ENCODE measurements at places on chromosomes 13 and 19.

DNA sequence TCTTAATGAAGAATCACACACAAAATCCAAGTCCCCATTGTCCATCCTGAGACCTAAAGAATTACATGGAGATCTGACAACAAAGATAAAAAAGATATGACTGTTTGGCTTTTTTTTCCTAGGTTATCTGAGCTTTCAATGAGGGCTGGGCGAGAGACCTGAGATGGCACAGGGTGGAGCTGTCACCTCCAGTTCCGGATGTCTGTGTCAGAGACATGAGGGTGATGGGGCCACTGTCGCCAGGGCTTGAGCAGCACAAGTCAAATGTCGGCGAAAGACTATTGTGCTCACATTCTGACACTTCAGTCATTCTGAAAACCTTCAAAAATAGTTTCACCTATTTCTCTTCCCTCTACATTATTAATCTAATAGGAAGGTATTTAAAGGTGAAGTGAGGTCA is 65.7 kb downstream of the SLC7A1 start:
- no peak for DNase-seq

DNA sequence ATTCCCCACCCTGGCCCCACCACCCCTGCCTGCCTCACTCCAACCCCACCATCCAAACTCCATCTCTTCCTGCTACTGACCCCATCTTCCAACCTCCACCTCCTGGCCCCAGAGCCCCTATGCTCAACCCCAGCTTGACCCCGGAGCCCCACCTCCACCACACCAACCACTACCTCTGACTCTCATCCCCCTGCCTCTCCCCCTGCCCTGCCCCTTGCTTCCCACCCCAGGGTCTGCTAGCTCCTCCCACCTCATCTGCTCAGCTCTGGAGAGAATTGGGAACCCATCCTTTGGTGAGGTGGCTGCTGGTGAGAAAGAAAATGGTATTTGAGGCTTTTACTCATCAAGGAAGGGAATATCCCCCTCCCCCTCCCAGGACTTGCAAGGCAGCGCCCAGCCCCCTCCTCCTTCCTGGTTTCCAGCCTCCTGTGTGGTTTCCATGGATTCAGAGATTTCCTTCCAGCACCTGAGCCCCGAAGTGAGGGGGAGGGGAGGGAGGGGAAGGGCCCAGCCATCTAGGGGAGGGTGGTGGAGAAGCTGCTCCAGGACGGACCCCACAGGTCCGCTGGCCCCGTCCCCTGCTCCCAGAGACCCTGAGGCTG is 11.4 kb upstream of the PEPD start:
- no peak for DNase-seq

DNA sequence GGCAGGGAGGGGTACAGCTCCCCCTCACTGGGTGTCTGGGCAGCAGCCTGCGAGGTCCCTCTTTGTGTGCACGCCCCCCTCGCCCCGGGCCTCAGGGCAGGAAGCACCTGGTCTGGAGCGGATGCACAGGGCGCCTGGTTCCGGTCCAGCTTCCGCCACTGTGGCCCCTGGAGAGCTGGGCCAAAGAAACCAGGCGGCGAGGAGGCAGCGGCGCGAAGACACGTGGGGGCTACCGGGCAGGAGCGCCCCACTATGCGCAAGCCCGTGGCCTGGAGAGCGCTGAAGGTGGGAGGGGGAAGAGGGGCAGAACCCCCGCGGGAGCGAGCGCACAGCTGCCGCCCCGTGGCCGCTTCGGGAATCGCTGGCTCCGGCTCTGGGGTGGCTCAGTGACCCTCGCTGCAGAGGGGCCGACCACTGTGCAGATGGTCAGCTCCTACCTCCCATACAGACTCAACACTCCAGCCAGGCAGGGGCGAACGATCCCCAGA is 1.7 kb upstream of the LYL1 start:
- no peak for DNase-seq

GRCh38 chr13:49791315-49791710 is 1.2 kb downstream of the KPNA3 start:
- DNase-seq, result no peak

GRCh38 chr19:35114353-35115176 is 1.1 kb upstream of the FXYD3 start:
- DNase-seq, result no peak

DNA sequence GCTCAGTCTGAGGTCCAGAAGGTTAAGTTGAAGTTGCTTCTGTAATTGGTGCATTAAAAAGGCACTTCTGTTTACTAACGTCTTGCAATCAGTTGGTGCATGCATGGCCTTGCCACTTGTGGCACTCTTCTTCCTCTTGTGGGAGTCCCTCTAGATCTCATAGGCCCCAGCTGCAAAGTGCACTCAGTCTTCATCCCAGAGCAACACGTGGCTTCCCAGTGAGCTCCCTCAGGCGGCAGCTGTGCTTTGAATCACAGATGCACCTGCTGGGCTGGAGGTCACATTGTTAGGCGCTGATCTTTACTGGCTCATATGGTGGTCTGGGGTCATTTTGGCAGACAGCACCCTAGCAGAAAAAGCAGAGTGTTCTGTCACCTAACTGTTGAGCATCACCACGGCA is 215.7 kb downstream of the ZNF536 start:
- no peak for DNase-seq

DNA sequence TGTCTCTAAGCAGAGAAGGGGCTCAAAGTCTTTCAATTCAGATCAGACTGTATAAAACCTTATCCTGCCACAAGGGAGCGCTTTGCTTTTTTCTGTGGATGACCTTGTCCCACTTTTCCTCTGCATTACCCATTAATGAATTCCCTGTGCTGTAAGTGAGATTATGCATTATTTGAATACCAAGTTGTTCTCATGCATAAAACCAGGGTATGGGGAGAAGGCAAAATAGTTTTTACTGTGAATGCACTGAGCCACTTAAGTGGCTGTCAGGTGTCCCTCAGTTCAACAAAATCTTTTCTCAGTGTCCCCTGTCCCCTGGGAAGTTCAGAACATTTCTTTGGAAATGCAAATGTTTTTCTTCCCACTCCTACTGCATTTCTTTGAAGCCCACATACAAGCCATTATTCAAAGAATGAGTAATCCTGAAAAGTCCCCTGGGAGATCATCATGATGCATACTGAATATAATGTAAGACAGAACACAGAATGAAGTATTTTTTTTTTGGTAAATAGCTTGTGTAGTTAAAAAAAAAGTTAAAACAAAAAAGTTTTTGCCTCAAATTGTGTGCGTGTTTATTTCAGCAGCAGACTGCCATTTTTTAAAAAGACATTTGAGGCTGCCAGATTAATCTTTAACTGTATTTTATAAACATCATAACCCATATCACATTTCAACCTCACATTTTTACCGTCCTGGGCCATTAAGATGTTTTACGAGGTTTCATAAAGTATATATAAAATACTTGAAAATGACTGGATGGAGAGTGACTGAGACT is 506.7 kb upstream of the PCDH9 start:
- no peak for DNase-seq

GRCh38 chr19:35498984-35499527 is 8.8 kb upstream of the KRTDAP start:
- no peak for DNase-seq

GRCh38 chr19:56110515-56111448 is 10.3 kb downstream of the ZNF787 start:
- no peak for DNase-seq

- no peak for DNase-seq
Measured at GRCh38 chr13:114027046-114027715, 53.3 kb upstream of the C13orf46 start.

DNA sequence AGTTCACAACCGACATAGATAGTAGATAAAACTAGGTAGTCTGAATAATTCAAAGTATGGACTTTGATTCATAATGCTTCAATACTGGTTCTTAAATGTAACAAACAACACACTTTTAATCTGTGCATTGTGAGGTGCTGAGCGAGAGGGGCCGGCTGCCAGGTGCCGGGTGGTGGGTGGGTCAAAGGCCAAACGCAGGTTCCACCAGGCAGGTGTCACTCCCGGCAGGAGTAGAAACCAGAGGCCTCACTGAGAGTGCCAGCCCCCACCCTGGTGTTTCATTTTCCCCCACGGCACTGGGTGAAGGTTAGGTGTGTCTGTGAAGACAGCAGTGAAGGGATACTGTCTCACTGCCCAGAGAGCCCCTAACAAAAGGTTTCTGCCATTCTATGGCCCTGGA is 4.2 kb upstream of the TUBGCP3 start:
- DNase-seq, result no peak

DNA sequence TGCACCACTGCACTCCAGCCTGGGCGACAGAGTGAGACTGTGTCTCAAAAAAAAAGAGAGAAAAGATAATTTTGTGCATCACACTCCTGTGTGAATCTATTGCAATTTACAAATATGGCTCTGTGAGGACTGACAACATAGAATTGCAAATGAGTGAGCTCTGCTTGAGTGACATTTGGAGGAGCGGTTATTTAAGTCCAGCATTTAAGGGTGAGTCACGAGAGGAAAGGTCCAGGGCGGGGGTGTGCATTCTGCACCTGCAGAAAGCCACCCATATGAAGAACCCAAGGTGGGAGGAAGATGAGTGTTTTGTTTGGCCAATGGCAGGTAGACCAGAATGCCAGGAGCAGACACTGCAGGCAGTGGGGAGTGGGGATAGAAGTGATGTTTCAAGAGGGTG is 58.5 kb downstream of the DGKH start:
- DNase-seq, result peak; percentile 75

- no peak for DNase-seq
Measured at GRCh38 chr13:111049791-111050538, 65.1 kb upstream of the ARHGEF7 start.

DNA sequence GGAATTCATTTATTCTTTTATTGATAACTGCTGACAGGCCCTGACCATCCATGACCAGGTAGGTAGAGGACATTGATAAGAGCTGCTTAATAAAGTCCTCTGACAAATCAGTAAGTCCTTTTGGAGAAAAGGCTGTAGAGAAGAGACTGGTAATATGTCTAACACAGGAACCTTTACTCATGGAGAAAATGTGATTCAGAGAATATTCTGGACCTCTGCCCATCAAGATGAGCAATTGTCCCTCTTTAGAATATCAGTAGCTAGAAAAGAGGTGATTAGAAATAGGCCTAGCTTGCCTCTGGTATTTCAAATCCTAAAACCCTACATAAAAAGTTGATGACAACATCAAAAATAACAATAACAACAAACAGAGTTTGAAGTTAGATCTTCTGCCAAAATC is 642.3 kb downstream of the TBC1D4 start:
- DNase-seq, result no peak

All from NCI-H187 treated with DMSO at 0.1 percent for 48 hours (cell line).